ENCODE measurements at places on chromosomes 3 and 15.

- no peak for DNase-seq
Observed at GRCh38 chr3:13301286-13301987, 118.7 kb downstream of the NUP210 start.

DNA sequence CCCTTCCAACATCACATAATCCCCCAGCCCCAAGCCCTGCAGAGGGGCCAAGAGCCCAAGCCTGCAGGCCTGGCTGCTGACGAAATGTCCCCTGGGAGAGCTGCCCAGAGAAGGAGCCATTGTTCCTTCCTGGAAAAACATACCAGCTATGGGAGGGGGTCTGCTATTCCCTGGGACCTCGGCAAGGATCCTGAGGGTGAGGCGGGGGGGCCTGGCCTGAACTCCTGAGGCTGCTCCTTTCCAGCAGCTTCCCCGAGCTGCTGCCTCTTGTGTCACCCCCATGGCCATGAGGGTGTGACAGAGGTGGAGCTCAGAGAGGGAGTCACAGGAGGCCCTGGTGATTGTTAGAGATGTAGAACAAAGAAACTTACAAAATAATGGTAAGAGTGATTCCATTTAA lies 12.9 kb downstream of the LOXL1 start:
- no peak for DNase-seq

GRCh38 chr15:70318594-70319465 lies 221.1 kb upstream of the TLE3 start:
- DNase-seq = no peak

DNA sequence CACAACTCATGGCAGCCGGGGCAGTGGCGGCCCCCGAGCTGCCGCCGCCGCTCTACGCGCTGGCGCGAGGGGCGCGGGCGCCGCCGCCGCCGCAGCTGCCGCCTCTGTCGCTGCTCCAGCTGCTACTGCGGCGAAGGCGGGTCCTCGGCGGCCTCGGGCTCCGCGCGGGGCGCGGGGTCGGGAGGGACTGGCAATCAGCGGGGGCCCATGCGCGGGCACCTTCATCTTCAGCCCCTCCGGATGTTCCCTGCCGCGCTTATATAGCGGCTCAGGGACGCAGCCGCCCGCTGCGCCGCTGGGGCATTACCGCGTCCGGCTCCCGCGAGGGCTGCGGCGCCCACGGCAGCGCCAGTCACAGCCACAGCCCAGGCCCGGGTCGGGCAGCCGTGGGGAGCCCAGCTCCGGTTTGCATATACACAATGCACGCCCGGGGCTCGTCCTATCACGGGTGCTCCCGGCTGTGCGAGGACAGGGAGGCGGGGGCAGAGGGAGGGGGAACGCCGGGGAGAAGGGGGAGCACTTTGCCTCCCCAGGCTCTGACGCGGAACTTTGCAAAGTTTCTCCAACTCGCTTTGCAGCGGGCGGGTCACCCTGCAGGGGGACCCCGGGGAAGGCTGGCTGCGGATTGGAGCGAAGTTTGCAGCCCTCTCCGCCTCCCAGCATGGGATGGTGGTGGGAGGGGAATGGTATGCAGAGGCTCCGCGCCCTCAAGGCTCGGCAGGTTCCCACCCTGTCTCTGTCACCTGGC lies at the start of gene VGLL3:
TSS of gene VGLL3 (minus strand) at position 416 of the 748 bp plus-strand sequence. CDS start at position 10, 406 bp downstream.
- DNase-seq = peak; percentile 8

DNA sequence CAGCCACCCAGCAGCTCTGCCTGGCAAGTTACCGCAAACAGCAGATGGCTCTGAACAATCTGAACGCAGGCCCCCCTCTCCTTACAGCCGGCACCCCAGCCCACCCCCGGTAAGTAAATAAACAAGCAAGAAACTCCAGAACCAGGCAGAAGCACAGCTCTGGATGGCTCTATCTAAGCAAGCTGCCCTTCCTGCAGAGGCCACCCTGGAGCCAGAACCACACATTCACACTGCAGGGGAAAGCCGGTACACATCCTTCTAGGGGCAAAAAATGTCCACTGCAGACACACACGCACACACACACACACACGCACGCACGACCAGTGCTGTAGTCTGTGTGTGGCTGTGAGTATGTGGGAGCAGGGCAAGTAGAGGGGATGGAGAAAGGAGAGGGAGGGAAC lies 63.9 kb downstream of the ADCY5 start:
- no peak for DNase-seq

DNA sequence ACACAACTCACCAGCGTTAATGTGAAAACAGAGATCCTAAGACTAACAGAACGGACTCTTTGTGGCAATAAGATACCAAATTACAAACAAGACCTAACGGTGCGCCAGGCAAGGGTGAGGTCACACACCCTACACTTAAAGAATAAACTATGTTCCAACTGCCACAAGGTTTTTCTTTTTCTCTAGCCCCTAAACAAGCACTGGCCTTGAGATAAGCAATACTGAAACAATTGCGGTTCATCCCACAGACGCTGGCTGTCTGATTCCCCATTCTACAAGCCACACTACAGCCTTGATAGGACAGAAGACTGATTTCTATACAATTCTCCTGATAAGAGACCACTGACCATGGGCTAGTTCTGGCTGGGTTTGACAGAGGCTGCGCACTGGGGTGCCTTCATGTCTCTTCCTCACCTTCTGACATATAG lies 20.5 kb upstream of the LIMD1 start:
- no peak for DNase-seq

DNA sequence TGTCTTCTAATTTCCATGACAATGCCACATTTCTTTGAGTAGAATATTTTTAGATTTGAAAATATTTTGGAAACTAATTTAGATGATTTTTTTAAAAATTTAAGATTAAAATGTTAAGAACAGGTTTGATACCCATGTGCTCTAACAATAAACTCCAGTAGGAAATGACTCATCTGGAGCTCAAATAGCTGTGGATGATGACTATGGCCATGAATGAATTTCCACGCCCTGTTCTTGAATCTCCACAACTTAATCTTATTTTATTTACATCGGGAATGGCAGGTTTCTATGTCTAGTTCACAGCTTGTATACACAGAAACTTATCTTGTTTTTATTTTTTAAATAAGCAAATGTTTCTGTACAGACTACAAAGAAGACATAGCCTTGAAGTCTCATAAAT lies 726.8 kb downstream of the NAALADL2 start:
- DNase-seq = no peak

DNA sequence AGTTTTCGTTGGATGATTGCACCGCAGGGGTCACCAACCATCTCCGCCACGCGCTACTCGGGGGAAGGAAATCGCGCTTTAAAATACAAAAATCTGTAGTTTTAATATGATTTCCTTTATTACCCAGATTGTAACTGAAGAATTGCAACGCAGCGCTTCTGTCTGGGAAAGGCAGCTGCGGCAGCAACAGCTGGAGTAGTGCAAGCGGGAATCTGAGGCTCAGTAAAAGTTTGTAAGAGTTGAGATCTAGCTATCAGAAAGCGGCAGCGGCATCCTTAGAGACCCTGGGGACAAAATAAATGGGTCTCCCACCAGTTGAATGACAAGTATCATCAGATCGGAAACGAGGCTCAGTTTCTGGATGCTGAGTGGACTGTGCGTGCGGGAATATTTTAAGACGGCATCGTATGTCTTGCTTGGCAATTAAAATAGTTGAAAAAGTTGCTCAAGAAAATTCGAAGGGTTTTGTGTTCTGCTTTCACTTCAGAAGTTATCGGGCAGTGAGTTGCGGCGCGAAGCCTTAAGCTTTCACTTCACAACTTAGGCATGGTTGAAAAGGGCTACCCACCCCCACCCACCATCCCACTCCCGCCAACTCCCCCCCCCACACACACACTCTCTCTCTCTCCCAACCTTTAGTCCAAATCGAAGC lies 2.7 kb downstream of the MECOM start:
- DNase-seq = no peak

- peak; percentile 14 for DNase-seq
Observed at GRCh38 chr3:71356265-71356664, 227.3 kb downstream of the FOXP1 start.

GRCh38 chr3:67712259-67712658 lies 57.8 kb upstream of the SUCLG2 start:
- no peak for DNase-seq

DNA sequence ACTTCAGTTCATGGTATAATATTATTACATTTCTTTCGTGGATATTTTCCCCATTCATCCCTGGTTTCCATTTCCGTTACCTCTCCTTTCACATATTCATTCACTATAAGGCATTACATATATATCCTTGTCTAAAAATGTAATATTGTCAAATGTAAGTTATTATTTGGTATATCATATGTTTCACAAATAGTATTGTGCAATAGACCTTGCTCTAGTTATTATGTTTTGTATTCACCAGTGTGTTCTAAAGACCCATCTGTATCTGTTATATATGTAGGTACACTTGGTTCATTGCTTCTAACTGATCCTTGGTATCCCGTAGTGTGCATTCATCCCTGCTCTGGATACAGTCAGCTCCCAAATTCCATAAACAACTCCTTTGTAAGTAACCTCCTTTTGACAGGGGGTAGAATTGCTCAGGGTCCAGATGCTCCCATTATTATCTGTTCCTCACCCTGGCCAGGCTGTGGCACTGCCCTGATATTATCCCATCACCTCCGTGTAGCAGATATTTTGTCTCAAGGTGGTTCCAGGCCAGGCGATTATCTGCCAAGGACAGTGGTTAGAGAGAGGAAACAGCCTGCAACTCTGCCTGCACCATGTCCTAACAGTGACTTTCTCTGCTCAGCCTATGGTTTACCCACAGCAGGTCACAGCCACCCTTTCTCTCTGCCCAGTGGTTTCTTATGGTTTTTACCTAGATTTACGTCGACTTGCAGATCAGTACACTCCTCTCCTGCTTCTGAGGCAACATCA lies 29.2 kb downstream of the PAQR9 start:
- DNase-seq = no peak

- DNase-seq = no peak
Observed at GRCh38 chr3:139935866-139936817, 1.2 kb downstream of the CLSTN2 start.

GRCh38 chr3:16058521-16058920 lies 116.0 kb upstream of the GALNT15 start:
- DNase-seq = no peak

DNA sequence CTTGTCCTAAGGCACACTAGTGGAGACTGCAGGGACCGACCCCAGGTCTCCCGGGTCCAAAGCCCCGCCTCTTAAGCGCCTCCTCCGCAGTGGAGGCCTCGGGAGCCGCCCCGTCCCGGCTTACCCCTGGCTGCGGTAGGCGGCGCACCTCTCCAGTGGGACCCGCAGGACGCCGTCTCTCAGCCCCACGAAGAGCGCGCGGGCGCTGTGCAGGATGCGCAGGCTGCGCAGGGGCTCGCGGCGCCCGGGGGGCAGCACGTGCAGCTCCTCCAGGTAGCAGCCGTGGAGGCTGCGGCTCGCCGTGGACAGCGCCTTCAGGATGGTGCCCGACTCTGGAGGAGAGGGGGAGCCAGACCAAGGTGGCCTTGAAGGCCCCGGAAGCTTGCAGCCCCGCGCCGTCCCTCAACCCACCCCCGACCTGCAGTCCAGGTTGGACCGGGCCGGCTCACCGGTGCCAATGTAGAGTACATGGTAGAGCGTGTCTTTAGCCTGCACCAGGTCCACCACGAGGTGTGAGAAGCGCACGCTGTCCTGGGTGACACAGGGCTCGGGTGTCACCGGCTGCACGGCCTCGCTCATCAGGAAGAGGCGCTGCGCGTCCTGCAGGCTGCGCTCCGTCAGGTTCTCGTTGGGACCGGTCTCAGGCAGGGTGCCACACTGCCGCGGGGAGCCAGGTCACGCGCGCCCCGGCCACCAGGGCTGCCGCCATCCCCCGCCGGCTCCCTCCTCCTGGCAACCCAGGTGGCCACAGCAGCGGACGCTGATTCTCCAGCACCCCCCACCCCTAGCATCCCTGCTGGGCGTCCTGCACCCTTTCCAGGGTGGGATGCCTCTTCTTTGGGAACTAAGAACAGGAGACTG lies 105.5 kb downstream of the SEMA5B start:
- DNase-seq = peak; percentile 80

DNA sequence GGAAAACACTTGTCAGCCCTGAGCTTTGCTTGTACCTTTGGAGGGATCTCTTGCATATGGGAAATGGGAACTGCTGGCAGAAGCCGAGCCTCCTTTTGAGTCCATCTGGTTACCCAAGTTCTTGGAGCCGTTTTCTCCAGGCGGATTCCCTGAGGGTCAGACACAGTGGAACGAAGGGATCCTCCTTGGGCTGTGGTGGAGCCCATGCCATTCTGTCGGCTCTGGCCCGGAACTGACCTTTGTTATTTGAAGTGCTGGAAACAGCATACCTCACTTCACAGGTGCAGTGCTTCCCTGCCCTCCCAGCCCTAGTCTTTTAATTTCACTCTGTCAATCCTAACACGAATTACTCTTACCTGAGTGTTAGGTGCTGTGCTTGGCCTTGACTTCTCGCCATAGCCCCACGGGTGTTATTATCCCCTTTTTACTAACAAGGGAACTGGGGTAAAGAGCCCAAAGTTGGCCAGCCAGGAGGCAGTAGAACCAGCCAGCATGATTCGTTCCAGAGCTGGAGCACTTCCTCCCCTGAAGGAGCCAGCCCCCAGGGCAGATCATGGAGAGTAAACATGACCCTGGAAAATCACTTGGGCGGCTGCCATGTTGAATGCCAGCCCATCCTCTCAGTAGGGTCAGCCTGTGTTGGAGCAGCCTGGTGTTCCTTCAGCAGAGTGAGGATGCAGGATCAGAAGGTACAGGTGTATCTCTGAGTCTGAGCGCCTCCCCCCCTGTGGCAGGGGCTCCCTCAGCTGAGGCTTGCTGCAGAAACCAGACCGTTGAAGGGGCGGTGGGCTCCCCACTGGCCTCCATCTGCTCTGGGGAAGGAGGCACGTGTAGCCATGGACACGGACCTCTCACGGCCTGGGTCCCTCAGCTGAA lies 143.2 kb downstream of the DNAJB8 start:
- DNase-seq = no peak

GRCh38 chr15:87207990-87208580 lies 1048.5 kb downstream of the NTRK3 start:
- DNase-seq = no peak

DNA sequence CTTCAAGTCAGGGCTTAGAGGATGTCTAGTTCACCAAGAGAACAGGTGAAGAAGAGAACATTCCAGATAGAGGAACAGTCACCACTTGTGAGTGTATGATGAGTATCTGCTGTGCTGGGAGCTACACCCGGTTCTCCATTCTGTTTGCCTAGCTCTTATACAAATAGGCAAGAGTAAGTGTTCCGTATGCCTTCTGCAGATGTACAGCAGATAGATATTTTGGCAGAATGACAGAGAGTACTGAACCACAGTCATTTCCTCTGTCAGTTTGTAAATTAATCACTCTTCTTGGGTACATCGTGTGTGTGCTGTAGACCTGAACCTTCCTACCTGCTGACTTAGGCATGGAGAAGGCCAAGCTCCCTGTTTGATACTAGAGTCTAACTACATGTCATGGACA lies 108.3 kb upstream of the CTDSPL start:
- DNase-seq = no peak

DNA sequence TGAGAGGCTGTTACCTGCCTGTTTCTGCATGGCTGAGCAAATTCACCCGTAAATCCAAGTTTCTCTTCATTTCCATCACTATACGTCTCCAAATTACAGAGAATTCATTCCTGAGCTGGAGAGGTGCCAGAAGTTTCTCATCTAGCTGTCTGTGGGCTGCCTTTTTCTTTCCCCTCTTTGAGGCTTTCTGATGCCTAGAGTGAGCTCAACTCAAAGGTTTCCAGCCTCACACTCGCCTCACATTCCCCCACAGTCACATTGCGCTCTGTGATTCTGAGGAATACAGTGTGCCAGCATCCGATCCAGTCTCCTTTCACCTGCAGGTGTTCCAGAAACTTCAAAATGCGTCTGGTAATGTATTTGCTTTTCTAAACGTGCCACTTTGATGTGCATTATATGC lies 267.2 kb downstream of the MFSD1 start:
- DNase-seq = no peak

- DNase-seq = peak; percentile 57
Observed at GRCh38 chr15:52730173-52730572, 51.0 kb upstream of the ATOSA start.

GRCh38 chr3:64518950-64519349 lies 168.8 kb downstream of the ADAMTS9 start:
- no peak for DNase-seq
